Left renal pelvis (tissue), 4 donors: ENCODE measurements at places on chromosomes 12 and 14. TPM values are rescaled to one million over a fixed set of nuclear protein-coding genes. Genes with fewer than 3 reads are reported as not detected.

Gene SRP54
- polyA plus RNA-seq = 53.7 TPM

Gene C12orf57
- polyA plus RNA-seq = 149 TPM

Gene MMP17
- polyA plus RNA-seq = 1.1 TPM

DNA sequence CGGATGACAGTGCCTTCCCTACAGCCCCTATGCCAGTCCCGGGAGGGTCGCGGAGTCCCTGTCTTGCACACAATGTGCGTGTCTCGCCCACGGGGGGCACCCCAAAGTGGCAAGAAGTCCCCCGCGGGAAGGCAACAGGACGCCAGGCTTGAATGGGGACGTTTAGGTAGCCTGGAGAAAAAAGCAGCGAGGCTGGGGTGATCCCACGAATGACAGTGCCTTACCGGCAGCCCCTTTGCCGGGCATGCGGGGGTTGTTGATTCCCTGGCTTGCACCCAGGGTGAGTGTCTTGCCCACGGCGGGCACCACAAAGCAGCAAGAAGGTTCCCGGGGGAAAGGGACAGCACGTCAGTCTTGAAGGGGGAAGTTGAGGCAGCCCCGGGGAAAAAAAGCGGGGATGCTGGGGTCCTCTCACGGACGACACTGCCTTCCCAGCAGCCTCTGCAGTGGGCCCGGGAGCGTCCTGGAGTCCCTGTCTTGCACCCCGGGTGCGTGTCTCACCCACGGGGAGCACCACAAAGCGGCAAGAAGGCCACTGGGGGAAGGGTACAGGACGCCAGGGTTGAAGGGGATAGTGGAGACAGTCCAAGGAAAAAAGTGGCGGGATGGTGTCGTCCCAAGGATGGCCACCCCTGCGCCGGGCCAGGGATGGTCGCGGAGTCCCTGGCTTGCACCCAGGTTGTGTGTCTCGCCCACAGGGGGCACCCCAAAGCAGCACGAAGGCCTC lies 156.8 kb upstream of the ALG10B start:
- DNase-seq = no peak

GRCh38 chr12:55637467-55637866 lies 775 bp downstream of the OR10P1 start:
- no peak for DNase-seq

DNA sequence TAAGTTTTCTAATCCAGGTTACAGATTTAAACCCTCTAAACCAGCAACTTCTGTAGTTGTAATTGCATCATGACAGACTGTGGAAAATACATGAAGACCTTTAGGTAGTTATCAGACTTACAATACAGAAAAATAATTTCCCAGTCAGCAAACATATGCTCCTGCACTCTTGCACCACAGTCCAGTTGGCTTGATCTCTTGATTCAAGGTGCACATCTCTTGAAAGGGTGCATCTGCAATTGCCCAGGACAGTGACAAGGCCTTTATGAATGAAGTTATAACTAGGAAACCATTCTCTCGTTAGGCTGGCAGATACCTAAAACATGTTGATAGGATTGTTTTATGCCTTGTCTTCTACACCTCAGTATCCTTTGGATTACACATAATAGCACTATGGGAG lies 7.6 kb downstream of the PIWIL1 start:
- DNase-seq = no peak

GRCh38 chr12:61037792-61038191 lies 1222.4 kb upstream of the USP15 start:
- no peak for DNase-seq

GRCh38 chr12:41334390-41334789 lies 146.3 kb downstream of the PDZRN4 start:
- no peak for DNase-seq

DNA sequence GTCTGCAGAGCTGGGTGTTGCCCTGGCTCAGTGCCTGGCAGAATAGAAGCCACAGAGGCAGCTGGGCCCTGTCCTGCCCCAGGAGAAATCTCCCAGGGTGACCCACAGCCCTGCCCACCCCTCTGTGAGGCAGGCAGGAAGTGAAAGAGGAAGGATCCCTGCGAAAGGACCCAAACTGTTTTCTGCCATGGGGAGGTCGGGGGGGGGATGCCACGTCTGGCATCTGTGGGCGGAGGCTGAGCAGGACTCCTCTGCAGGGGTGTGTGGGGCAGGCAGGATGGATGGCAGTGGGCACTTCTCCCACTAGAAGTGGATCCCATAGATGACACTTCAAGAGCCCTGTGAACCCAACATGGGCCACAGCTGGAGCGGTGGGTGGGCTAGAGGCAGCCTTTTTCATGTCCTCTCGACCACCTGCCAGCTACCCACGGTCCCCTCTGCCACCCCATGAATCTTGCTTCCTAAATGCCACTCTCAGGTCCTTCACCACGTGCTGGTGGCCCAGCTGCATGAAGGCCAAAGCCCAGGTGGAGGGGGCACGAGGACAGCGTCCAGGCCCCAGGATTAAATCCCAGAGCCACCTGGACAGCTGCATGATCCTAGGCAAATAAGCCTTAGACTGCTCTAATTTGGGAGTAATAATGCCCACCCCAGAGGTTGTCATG lies 3.6 kb downstream of the PAPLN start:
- DNase-seq = no peak

DNA sequence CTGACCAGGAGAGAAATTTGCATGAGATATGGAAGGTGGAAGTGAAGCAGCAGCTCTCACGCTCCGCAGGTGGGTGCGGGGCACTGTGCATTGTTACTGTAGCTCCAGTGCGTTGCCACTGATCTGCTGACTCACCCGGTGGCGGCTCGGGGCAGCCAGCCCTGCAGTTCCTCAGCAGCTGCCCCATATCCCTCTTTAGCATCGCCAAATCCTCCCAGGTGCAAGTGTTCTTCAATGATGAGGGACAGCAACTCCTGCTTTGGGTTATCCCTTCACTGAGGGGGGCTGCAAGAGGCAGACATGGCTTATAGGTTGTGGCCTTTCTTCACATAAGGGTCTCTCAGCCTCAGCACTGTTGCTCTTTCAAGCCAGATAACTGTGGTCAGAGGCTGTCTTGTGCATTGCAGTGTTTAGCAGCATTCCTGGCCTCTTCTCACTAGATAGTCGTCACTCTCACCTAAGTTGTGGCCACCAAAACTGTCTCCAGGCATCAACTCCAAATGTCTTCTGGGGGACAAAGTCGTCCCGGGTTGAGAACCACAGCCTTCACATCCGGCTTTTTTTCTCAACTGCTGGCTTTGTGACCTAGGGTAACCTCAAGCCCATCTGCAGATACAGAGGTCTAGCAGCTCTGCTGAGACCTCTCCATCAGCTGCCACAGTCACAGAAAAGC lies 180.8 kb downstream of the EFCAB11 start:
- no peak for DNase-seq

DNA sequence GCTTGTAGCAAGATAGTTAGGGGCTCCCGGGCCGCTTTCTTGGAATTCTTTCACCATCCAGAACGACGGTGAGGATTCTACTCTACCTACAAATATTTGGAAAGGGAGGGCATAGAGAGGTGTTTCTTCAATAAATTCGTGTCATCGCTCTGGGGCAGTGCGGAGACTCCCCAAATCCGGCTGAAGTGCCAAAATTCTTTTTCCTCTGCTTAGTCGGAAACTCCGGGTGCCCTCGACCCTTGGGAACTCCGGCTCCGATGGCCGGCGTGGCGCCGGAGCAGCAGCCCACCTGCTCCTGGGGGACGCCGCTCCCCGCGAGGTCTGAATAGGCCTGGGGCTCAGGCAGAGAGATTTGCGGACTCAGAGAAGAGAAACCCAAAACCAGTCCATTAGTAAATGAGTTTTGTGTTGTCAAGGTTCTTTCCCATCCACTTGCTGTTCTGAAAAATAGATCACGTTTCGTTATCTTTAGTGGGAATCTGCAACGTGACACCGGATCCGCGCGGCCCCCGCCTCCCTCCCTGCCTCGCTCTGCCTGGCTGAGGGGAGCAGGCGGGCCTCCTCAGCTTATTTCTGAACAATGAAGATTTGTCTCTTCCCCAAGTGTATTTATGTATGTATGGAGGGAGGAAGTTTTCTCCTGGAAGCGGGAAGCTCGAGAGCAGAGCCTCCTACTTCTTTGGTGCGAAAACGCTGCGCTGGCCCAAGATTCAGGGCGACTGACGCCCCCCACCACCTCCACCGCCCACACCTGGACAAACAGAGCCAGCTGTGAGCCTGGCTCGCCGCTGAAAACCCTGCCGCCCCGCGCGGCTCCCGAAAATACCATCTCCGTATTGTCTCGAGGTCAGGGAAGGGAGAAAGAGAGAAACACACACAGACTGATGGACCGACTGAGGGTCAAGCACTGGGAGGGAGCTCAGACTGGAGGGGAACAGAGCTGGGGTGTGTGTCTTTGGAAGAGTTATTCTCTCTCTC lies 3.7 kb upstream of the SIX1 start:
- DNase-seq = no peak

DNA sequence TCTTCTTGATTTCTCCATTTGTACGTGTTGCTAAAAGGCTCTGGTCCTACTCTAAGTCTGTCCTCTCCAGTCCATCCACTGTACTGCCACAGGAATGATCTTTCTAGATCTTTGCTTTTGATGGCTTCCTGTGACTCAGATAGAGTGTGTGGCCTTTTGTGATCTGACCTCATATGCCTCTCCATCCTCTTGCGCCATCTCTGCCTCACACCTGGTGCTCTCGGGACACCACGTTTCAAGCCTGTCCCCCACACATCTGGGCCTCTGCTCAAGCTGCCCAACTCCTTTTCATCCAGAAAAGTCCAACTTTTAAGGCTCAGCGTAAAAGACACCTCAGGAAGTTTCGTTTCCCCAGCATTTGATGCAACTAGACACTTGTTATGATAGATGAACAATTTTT lies 39.0 kb downstream of the DCAF4 start:
- DNase-seq = no peak

DNA sequence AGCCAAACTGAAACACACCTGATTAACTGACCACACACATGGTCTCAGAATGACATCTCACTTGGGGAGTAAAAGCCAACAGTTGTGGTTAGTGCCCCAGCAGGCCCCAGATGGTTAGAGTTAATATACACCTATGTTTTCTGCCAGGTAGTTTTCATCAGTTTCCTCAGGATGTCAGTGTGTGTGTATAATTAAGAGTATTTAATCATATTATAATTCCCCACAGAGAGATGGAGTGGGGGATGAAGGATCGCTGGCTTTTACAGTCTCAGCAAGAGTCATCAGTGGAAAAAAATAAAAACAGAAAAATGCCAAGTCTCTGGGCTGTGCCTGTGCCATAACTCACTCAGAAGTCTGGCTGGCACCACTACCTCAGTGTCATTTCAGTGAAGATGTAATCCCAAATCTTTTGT lies 412.5 kb downstream of the ZFP36L1 start:
- DNase-seq = no peak
